ENCODE measurements at places on chromosomes 12 and 14.

- DNase-seq: no peak
Observed at GRCh38 chr12:116897476-116897875, 13.3 kb upstream of the FBXW8 start.

DNA sequence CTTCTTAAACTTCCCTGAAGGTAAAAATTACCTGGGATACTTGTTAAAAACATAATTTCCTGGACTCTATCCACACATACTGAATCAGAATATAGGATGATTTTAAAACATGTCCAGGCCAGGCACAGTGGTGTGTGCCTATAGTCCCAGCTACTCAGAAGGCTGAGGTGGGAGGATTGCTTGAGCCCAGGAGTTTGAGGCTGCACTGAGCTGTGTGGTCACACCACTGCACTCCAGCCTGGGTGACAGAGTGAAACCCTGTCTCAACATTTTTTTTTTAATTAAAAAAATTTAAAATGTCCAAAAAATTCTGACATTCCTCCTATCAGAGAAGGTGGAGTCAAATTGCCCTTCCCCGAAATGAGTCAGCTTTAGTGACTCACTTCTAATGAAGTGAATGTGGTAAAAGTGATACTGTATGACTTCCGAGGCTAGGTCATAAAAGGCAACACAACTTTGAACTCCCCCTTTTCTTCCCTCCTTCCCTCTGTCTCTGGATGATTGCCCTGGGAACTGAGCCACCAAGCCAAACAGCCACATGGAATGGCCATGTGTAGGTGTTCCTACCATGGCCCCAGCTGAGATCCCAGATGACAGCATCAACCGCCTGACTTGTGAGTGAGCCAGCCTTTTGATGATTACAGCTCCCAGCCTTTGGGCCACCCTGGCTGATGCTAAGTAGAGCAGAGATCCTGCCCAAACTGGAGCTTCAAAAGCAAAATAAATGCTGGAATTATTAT, 36.3 kb downstream of the LIMA1 start:
- DNase-seq: peak; percentile 75

DNA sequence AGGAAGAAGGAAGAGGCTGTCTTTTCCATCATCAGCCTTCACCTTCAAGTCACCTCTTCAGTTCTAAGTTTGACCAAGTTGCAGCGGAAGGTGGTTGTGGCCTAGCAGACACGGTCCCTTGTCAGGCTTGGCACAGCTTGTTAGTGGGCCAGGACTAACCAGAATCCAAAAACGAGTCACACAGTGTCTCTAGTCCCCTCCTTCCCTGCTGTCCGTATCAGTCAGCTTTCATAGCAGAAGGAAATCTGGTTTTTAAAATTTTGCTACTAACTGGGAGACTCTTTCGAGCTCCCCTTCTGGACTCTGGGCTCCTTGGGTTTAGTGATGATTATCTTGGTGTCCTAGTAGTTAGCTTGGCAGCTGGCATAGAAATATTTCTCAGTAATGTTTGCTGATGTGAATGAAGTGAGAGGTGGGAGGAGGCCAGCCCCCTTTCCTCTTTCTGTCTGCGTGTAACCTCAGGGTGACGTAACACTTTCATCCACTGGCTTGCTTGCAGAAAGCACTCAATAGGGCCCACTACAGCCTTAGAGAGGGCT, 3.8 kb downstream of the ETV6 start:
- peak; percentile 81 for DNase-seq

- DNase-seq: no peak
Observed at GRCh38 chr12:131991816-131992430, 42.2 kb downstream of the EP400 start.

DNA sequence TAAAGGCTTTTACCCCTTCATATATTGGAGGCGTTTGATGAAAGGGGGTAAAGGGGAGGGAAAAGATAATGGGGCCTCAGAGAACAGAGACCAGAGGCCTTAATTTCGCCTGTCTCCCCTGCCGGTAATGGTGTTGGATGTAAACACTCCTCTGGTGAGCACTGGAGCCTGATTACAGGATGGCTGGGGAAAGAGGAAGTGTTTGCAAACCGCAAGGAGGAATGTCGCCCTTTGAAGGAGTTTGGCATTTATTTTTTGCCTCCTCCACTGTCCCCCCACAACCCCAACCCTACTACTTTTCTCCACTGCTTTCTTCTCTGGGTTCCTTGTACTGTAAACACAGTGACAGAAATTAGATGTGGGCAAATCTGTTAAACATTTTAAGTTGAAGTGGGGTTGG, 211.9 kb upstream of the TBX3 start:
- no peak for DNase-seq

DNA sequence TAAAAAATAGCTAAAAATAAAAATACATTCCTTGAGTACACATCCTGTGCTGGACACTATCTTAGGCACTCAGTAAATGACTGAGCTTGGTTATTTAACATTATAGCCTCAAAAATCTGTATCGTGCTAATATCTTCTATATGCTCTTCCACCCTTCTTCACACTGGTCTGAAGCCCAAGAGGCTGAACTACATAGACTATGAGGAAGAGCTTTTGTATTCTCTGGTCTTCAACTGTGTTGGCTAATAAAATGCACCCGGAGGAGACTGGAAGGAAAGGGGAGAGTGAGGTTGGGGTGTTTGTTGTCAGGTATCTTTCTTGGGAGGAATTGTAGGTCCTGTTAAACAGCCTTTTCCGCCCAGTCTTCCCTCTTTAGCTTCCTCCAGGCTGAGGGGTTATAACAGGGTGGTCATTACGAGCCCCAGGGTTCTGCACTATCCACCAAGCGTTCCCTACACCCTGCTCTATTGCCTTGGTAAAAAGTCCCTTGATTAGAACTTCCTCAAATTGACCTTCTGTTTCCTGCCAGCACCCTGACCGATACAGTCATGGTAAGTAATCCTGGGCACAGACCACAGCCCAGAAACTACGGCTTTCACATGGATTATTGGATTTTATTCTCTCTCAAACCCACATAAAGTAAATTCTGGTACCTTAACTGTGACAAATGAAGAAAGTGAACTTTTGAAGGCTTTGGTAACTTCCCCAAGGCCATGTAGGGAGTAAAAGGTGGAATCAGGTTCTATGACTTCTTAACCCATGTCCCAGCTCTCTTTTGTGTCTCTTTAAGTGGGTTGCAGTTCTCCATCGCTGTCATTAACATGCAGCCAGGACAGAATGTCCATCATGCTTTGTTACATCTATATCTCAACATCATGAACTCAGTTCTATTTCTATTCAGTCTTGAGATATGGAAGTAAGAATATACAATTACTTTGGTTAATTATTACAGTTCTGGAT, 71.3 kb downstream of the PTHLH start:
- DNase-seq: peak; percentile 9

DNA sequence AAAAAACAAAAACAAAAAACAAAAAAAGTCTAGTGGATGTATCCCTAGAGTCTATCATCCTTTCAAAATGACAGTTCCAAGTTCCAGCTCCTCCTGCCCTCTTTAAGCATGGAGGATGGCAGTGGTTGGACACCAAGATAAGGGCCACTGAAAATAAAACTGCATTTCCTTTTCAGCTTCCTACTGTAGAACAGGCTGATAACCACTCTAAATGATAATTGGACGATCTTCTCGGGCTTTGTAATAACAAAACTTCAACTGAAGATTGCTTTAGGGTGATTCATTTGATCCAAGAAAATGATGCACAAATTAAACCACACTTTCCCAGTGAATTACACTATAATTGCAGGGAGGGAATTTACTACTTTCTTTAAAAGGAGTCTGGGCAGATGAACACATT, 42.2 kb upstream of the CRACR2A start:
- DNase-seq: peak; percentile 6

GRCh38 chr12:31311634-31312258, 14.2 kb downstream of the SINHCAF start:
- DNase-seq: no peak

- no peak for DNase-seq
Observed at GRCh38 chr14:23829736-23830471, 123.7 kb upstream of the DHRS4 start.

DNA sequence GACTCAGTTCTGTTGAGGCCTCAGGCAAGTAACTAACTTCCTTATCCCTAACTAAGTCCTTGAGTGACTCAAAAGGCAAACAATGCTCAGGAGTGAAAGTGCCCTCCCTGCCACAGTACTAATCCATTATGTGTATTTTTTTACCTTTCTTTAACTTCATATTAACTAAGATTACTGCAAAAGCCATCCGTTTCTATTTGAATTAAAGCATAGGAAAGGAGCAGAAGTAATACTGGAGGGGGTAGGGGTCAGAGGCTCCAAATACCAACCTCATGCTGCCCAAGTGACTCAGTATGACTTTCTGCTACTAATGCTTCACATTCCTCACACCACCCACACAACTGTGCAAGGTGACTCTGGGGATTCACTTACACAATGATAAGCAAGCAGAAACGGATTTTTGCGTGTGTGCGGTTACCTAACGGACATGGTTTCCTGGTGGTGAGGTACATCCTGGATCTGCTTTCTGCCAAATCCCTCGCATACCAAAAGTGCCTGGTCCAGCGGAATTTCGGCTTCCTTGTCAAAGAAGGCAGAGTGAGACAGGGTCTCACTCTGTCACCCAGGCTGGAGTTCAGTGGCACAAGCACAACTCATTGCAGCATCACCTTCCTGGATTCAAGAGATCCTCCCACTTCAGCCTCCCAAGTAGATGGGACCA, 25.1 kb downstream of the MOK start:
- no peak for DNase-seq

- peak; percentile 7 for DNase-seq
Observed at GRCh38 chr12:104132351-104132956, 5.6 kb downstream of the NFYB start.

DNA sequence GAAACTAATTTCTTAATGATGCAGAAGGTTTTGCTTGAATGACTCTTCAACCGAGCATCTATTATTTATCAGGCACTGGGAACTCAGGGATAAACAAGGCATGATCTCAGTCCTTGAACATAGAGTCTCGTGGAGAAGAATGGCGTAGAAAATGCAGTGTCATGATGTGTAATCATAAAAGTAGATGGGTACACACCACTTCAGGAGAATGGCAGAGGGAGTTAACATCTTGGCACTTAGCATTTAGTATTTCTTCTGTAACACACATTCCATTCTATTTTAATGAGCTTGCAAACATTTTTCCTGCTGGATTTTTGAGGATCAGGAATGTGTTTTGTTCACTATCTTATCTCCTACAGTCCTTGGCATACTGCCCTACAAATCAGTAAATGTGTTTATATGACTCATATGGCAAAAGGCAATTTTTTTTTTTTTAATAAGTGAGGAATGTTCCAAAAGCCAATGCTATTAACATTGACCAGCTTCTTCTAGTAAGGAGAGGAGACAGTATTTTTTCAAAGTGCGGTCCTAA, 3.8 kb downstream of the TXNRD1 start:
- peak; percentile 73 for DNase-seq

GRCh38 chr12:50099302-50100008, 4.4 kb upstream of the GPD1 start:
- DNase-seq: no peak

DNA sequence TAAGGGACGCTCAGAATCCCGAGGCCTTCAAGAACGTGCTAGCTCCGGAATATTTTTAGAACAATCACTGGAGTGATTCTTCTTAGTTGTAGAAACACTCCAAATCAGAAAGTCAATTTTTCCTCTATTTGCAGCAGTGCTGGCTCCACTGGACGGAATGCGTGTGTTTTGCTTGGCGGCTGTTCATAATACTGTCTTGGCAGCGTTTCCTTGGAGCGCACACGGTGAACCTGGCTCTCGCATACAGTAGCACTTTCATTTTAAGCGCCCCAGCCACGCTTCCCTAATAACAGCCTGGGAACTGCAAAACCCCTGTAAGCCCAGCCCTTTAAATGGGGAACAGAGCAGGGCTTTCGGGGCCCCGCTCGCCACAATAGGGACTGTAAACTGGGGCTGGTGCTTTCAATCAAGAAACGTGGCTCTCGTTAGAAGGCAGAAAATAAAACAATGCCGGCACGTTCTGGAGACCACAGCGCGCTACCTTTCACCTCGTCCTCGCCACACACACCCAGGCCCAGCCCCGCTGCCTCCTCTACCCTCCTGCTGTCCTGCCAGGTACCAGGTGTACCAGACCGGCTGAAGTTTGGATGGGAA, 79.9 kb downstream of the BCL11B start:
- DNase-seq: no peak

- no peak for DNase-seq
Observed at GRCh38 chr12:32062881-32063280, 43.8 kb upstream of the BICD1 start.

DNA sequence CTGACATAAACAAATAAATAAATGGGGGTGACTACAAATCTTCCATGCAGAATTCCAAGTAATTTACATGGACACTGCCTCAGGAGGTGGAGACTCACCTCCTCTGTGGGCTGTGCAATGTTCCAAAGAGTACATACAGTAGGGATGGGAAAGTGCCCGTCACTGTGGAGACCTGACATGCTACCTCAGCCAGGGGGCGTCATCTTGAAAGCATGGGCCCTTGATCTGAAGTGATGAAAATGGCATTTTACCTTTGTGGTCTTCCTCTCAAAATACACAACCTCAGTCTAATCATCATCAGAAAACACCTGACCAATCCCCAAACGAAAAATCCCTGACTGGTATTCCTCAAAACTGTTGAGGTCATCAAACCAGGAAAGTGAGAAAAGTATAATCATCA, 48.4 kb downstream of the ANAPC7 start:
- DNase-seq: peak; percentile 68

DNA sequence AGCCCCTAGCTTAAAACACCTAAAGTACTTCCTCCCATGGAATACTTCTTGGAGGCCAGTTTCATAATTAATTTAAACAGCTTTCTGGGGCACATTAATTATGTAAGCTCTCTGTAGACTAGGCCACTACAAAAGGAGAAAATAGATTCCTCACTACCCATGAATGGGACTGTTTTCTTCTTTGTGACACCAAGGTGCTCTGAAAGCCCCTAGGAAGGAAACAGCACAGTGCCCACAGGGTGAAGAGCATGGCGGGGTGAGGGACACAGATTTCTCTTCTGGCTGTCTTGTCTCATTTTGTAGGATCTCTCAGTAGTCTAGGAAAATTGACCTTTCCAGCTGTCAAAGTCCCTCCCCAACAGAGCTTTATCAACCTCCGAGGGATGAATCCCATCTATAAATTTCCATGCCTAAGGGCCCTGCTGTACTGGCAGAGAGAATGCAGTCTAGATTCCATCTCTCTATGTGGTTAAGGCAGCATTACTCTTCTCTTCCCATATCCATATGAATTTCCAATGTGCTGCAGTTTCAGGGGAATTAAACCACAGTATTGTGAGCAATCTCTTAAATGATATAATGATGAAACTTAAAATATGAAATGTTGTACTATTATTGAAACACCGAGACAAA, 183.6 kb upstream of the GRIP1 start:
- DNase-seq: no peak

DNA sequence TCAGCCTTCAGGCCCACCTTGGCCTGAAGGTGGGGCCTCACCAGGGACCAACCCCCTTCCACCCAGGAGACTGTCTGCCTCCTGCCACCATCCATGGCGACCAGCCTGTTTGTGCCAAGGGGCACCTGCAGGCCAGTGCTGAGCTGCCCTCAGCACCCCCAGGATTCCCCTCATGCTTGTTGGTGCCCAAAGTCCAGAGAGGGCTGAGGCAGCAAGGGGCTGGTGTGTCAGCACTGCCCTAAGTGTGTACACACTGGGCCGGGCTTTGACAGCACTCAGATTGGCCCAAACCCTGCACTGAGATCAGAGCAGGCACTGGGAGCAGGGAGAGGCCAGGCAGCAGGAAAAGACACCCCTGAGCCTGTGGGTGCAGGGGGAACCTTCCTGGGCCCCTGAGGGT, 18.6 kb downstream of the SYNJ2BP start:
- no peak for DNase-seq

GRCh38 chr12:106187155-106187789, 48.5 kb upstream of the NUAK1 start:
- no peak for DNase-seq

- peak; percentile 85 for DNase-seq
Observed at GRCh38 chr12:120252071-120252906, 13.2 kb downstream of the PXN start.

GRCh38 chr12:85156569-85156968, 120.4 kb downstream of the LRRIQ1 start:
- DNase-seq: no peak
